ENCODE measurements at places on chromosomes 6 and 20.

DNA sequence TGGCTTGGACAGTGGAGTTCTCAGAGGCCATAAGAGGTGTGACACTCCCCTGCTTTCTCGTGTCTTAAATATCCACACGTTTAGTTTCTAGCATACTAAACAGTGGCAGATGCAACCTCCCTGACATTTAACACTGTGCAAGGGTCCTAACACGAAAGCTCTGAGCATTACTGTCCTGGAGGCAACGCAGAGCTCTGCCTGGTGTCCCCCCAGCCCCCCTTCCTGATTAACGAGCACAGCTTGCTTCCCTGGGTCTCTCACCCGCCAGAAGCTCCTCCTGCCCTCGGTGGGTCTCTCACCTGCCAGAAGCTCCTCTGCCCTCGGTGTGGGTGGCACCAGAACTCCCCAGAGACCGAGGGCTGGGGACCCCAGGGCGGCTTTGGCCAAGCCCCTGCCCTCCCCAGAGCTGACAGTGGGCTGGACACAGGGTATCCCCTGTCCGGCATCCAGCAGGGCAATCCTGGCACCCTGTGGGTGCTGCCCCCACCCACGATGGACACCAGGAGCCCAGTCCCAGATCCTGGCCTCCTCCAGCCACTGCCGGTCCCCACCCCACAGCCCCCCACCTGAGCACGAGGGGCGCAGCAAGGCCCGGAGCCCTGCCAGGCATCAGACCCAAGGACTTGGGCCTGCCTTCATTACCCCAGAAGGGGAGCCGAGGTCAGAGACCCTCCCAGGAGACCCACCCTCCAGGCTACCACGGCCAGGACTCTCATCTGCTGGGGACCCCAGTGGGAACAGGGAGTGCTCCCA is 12.4 kb upstream of the KCNQ2 start:
- no peak for DNase-seq

DNA sequence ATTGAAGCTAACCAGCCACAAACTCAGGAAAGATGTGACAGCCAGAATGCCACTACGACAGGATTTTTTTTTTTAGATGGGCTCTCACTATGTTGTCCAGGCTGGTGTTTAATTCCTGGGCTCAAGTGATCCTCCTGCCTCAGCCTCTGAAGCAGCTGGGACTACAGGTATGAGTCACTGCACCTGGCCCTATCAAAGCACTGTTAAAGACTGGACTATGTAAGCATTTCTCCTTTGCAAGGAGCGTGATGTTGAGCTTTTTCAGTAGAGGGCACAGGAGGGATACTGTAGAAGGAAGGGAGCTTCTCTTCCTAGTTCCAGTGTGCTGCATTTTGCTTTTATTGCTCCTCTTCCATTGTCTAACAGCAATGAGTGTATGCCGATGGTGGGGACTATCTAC is 35.8 kb downstream of the ZBTB9 start:
- DNase-seq, result no peak

DNA sequence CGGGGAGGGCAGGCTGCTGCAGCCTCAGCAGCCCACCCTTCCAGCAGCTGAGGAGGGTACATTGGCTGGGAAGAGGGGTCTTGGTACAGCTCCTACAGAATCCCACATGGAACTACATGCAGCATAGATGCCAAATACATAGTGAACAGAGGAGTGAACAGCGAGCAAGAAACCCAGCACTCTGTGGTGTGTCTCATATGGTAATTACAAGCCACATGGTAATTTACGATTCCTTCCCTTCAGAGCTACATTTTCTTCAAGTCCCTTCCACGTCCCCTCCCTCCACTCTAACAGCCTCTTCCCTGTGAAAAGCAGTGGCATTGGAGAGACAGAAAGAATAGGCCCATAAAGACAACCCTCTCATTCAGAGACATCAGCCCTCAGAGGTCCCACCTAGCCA is 167.7 kb downstream of the SYNDIG1 start:
- no peak for DNase-seq

DNA sequence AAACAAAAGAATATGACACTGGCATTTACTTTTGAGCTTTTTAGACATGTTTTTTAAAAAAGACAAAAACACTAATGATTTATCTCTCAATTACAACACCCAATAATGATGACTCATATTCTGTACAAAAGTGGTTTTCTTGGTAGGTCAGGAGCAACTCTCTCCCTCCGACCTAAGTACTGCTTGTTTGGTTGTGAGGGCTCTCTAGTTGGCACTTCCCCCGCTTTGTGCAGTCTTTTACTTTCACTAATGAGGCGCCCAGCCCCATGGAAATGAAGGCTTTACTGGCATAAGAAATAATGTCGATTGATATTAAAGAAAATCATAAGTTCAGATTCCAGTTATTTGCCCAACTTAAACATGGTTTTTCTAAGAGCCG is 1.3 kb downstream of the KPNA5 start:
- peak; percentile 45 for DNase-seq

All from activated CD4-positive, alpha-beta memory T cell treated with anti-CD3 and anti-CD28 coated beads, Interleukin-2, amount 10 ng/mL, durations not matched to agents 7 days and 5 days (primary cell).